ENCODE measurements at places on chromosomes 1 and 21. TPM values are rescaled to one million over a fixed set of nuclear protein-coding genes. Genes with fewer than 3 reads are reported as not detected.

The SPRR2E gene
- total RNA-seq: not detected

The IFFO2 gene
- total RNA-seq: 6.9 TPM

The CD5L gene
- total RNA-seq: 0.49 TPM

The FNDC10 gene
- 2.2 TPM for total RNA-seq

The ANGPTL3 gene
- not detected for total RNA-seq

The AMY1C gene
- not detected for total RNA-seq

The ALX3 gene
- total RNA-seq: not detected
